ENCODE measurements at places on chromosomes 1 and 21.

- no peak for DNase-seq
Observed at GRCh38 chr1:75292013-75292412, 157.8 kb downstream of the LHX8 start.

DNA sequence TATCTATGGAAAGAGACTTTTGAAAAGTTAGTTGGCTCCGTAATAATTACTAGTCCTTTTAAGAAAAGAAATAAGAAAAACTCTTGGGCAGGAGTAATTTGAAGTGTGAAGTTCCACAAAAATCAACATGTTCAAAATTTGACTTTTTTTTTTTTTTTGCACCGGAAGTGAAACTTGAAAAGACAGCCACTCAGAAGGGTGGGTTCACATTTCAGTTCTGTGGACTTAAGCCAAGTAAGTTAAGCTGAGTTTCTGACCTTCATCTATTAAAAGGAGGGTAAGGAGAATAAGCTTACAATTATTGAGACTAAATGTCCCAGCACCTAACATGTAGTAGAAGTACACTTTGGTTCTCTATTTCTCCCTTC lies 11.0 kb downstream of the RO60 start:
- no peak for DNase-seq

DNA sequence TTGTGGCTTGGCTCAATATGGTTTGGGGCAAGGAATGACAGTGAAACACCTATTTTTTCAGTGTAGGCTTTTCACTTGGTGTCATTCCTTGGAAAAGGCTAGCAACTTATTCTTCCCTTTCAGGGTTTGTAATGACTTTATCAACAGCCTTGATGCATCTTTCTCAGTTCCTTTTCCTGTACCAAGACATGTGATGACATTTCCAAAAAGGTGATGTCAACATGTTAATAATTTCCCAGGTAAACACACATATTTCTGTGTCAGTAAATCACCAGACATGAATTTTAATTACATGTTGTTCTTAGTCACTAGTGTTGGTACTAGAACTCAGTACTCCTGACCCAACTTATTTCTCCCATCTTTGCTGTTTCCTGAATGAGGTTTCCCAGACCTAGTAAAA lies 37.8 kb upstream of the RRP15 start:
- no peak for DNase-seq

GRCh38 chr1:56265216-56265615 lies 314.1 kb downstream of the PLPP3 start:
- DNase-seq: no peak

DNA sequence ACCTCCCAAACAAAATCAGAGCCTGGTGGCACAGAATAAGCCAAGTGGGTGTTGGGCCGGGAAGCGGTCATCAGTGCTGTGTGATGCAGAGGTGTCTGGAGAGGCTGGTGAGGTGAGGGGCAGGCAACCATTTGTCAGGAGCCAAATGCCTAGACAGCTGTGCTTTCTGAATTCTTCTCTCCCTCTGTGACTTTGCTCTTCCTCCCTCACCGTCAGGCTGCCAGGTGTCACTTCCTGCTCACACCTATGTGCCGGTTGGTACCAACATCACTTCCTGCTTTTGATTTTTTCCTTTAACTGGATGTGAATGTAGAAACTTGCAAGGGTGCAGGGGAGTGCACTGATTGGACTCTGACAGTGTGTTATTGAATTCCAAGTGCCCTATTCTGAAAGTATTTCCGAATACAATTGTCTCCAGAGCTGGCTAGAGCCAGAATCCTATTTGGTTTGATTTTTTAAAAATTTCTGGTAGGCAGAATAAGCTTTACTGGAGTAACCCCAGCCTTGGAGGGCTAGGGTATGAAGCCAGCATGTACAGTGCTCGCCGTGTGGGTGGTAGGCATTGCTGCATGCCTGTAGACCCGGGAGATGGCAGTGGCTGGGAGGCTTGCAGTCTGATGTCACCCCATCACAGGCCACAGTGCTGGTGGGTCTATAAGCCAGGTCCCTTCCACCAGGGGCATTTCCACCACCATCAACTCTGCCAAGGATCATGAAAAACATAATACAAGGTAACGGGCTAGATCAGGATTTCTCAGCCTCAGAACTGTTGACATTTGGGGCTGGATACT lies 210.9 kb downstream of the KAZN start:
- DNase-seq: no peak

GRCh38 chr1:44568128-44568900 lies 106.0 kb downstream of the TMEM53 start:
- no peak for DNase-seq

- no peak for DNase-seq
Observed at GRCh38 chr21:44822484-44823178, 4.8 kb upstream of the SUMO3 start.

GRCh38 chr1:54403405-54403804 lies 2.8 kb downstream of the SSBP3 start:
- DNase-seq: no peak

GRCh38 chr1:206729050-206729449 lies 41.5 kb upstream of the IL19 start:
- no peak for DNase-seq

DNA sequence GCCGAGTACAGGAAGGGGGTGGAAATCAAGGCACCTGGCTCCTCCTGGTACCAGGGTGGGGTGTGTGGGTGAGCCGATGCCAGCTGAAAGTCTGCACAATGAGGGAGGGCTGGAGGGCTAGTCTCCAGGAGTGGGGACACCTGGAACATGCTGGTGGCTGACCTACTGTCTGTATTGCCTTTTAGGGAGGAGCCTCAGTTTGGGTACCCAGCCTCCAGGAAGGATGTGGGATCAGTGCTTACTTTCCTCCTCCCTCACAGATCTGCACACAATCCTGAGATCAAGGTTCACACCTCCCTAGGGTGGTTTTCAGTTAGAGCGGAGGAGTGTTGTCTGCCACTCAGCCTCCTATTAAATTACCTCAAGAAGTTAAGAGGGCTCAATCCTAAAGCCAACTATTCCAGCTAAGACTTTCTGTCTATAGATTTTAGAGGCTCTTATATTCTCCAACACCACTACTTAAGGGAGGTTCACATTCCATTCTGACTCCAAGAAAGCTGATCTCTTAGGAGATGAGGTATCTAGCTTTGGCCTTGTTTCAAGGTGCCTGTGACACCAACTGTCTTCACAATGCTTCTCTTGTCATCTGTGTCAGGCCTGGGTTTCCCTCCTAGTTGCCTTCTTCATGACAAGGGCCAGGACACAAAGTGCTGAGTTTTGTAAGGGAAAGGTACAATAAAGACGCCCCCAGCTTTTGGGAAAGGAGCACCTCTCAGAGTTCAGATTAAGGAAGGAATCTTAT lies 15.7 kb downstream of the SSR2 start:
- DNase-seq: no peak

DNA sequence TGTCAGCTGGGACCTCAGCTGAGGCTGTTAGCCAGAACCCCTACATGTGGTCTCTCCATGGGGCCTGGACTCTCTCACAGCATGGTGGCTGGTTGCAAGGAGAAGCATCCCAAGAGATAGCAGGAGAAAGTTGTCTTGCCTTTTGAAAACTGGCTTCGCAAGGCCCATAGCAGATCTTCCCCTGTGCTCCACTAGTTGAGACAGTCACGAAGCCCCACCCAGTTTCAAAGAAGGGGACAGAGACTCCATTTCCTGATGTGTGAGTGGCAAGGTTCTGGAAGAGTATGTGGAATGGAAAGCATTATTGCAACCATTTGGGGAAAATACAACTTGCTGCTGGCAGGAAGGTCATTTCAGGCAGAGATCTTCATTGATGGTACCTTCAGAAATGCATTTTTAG lies 7.5 kb upstream of the CSRP1 start:
- no peak for DNase-seq

DNA sequence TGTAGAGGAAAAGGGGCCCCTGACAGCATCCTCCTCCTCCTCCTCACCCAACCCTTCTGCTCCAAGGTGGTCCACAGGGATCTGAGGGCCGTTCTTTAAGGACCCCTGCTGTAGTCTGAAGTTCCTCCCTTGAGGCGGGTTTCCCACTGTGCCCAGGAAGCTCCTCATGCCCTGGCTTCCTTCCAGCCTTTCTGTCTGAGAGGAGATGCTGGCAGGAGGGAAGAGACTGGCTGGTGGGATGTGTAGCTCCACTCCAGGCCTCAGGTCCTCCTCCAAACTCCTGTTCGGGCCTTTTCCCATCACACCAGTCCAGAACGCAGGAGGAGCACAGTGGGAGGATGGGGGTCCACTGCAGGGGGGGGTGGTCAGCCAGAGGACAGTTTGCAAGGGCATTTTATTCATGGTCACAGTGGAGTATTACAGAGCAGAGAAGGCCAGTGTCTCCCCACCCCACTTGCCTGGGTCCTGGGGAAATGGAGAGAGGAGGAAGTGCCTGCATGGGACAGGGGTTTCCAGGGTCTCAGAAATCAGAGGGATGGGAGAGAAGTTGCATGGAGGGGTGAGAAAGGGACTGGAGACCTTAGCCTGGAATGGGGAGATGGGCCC lies 7.8 kb downstream of the ETV3L start:
- no peak for DNase-seq

DNA sequence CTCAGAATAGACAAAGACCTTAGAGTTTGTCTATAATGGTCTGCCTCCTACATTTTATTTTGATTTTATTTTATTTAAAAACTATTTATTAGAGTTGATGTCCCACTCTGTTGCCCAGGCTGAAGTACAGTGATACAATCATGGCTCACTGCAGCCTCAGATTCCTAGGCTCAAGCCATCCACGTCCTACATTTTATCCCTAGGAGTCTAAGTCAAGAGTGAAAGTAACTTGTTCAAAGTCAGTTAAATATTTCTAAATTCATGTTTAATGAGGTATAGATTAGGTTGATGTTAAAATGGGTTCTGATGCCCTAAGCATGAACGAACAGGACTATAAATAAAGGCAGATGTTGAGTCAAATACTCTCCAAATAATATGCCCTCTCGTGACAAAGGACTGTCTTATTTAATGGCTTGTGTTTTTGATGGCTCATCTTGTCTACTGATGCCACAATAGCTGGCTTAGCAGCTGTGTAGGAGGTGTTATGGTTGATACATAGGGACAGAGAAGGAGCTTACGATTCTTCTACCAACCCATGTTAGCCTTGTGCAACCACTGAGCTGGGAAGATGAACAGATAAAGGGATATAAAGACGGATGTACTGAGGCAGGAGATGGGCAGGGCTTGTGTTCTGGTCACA lies 66.0 kb upstream of the CR1L start:
- DNase-seq: no peak

GRCh38 chr1:3899754-3900149 lies 320 bp downstream of the C1orf174 start:
- DNase-seq: no peak

DNA sequence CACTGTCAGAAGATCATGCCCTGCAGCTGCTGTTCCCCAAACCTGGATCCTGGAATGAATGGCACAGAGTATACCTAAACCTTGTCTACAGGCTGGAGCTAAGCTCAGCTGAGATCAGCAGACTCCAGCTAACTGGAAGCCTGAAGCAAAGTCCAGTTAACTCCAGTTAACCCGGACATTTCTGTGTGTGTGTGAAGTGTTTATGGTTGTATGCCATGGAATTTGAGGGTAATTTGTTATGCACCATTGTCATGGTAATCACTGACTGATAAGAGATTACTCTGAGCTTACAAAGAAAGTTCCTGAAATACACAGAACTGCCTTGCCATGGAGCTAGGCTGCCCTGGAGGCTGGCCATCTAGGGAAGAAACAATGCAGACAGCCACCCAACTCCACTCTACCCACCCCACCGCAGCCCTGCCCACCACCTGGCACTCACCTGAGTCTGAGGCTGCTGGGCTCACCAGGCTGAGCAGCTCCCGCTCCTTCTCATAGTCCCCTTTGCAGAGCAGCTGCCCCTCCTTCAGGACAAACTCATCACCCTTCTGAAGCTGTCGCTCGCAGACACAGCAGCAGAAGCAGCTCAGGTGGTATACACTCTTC lies 107.4 kb downstream of the LMX1A start:
- no peak for DNase-seq

GRCh38 chr1:225004396-225004795 lies 74.9 kb downstream of the DNAH14 start:
- DNase-seq: no peak

DNA sequence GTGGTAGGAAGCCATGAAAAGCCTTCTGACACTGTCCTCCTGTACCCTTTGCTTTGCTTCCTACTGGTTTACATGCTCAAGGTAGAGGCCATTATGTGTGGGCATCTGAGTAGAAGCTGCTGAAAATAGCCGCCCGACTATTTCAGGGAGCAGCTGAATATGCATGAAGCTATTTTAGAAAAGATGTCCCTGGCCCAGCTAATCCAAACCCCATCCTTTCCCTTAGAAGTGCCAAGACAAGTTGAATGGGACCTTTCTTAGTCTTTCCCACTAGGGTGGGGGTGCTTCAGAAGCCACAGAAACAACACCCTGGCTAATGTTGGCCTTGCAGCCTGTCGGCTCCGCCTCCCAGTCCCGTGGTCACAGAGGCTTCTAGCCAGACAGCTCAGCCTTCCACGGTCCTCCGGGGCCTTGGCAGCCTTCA lies 205.1 kb upstream of the EDN2 start:
- DNase-seq: peak; percentile 92

- peak; percentile 56 for DNase-seq
Observed at GRCh38 chr1:88175631-88176226, 508.3 kb upstream of the PKN2 start.

GRCh38 chr1:198669023-198669698 lies 30.3 kb downstream of the PTPRC start:
- no peak for DNase-seq

DNA sequence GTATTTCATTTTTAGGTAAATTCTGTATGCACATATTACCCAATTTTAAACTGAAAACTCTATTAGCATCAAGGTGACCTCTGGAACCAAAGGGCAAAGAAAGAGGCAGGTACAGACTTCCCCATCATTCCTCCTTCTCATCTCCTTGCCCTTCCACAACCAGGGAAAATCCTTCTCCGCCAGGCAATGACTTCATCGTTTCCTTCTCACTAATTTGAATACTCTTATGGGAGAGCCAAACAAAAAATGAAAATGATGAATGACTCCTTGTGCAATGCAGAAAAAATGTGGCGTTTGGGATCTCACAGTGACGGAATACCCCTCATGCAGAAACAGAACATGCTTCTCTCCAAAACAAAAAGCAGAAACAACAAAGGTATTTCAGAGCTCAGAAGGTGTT lies 83.7 kb downstream of the HLCS start:
- DNase-seq: no peak

GRCh38 chr1:205585835-205586785 lies 45.7 kb downstream of the ELK4 start:
- no peak for DNase-seq

DNA sequence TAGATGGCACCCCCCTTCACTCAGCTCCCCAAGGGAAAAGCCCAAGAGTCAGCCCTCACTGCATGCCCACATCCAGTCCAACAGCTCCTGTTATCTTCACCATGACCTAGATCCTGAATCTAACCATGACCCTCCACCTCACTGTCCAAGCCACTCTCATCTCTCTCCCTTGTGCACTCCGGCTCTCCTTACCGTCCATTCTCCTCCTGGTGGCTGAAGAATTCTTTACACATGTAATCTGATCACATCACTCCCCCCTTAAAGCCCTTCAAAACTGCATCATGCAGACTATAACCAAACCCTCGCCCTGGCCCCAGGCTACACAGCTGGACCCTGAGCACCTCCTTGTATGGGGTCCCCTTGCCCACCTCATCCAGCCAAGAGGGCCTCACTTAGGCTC lies 14.0 kb upstream of the PAQR7 start:
- DNase-seq: peak; percentile 17
